Activated gamma-delta T cell treated with Interleukin-2 at 50 U/mL for 16 hours (primary cell): ENCODE measurements at places on chromosomes 5 and 9.

DNA sequence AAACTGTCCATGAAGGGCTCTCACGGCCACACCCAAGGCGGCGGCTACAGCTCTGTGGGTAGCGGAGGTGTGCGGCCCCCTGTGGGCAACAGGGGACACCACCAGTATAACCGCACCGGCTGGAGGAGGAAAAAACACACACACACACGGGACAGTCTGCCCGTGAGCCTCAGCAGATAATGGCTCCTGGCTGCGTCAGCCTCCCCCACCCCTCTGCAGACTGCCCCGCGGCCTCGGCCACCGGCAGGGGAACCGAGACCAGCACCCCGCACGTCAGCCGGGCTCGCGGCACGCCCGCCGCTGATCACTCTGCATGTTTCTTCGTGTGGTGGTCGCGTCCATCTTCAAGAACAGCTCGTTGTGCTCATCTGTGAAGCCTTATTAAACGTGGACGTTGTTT lies 41.5 kb downstream of the TENT4A start:
- no peak for DNase-seq

GRCh38 chr9:34332076-34332964 lies 3.0 kb downstream of the NUDT2 start:
- no peak for DNase-seq

DNA sequence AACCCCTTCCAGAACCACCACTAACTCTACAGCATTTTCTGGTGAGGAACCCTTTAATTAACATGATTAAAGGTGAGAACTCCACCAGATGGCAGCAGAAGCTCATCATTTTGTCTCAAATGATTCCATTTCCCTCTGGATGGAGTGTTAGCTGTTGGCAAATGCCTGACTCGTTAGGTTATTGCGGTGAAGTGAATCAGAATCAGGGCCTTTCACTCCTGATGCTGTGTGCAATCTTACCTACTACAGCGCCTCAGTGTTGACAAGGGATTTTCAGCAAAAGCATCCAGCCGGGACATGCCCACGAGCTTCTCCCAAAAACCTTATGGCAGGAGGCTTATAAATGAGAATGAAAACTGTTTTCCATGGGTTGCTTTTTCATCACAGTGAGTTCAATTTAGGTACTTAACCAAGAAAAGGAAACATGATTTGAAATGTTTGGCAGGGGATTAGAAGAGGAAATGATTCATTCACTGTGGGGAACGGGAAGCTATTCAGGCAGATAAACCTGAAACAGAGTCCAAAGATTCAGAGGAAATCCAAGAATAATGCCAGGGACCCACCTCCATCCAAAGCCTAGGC lies 48.0 kb upstream of the CAST start:
- DNase-seq: peak; percentile 34

GRCh38 chr5:67009028-67009427 lies 187.6 kb downstream of the CD180 start:
- no peak for DNase-seq

- DNase-seq: no peak
Measured at GRCh38 chr5:1840741-1841521, 39.7 kb downstream of the NDUFS6 start.

DNA sequence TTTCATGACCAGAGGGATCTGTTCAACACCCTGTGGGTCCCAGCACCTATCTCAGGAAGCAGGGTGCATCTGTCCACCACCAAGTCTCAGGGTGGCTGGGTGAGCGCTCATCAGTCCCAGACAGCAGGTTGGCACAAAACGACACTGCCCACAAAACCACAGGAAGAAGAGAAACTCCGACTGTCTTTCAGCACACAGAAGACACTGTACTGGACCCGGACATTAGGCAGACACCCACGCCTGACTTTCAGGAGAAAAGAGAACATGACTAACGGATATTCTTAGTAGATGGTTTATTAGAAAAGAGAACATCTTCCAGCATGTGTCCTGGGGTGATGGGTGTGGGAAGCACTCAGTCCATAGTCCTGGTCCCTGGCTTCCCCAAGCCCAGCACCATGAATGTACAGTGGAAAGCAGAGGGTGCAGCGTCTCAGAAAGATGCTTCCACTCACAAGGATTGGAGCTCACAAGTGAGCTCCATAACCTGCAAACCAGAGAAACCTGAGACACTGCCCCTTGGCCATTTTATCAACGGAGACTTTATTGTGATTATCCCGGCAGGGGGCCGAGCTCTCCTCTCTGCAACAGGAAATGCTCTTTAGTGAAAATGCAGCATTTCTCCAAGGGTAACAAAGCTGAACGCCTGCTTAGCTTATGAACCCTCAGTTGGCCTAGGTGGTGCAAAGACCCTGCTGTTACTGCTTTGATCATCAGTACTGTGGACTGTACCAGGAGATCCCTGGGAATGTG lies 35.8 kb upstream of the LCP2 start:
- DNase-seq: peak; percentile 68
